ENCODE measurements at places on chromosomes 11 and 22. TPM values are rescaled to one million over a fixed set of nuclear protein-coding genes. Genes with fewer than 3 reads are reported as not detected.
A peak's percentile ranks its signal among the peaks of the same experiment; 100 is the strongest.

- DNase-seq = no peak
Measured at GRCh38 chr11:117423046-117423575, 95.5 kb downstream of the CEP164 start.

DNA sequence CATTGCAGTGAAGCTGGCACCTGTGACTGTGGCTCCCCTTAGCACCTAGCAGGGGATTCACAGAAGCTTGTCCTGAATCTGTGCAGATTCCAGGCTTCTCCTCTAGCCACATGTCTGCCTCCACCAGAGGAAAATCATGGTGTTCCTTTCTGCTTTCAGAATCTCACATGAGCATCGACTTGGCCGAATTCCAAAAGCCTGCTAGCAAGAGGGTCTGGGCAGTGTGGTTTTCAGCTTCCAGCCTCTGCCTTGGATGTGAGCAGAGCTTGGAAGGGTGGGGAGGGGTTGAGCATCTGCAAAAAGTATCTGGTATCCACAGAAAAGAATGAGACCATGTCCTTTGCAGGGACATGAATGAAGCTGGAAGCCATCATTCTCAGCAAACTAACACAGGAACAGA, 911.1 kb downstream of the TBC1D22A start:
- no peak for DNase-seq

- DNase-seq = no peak
Measured at GRCh38 chr11:65420506-65420905, 2.1 kb upstream of the NEAT1 start.

DNA sequence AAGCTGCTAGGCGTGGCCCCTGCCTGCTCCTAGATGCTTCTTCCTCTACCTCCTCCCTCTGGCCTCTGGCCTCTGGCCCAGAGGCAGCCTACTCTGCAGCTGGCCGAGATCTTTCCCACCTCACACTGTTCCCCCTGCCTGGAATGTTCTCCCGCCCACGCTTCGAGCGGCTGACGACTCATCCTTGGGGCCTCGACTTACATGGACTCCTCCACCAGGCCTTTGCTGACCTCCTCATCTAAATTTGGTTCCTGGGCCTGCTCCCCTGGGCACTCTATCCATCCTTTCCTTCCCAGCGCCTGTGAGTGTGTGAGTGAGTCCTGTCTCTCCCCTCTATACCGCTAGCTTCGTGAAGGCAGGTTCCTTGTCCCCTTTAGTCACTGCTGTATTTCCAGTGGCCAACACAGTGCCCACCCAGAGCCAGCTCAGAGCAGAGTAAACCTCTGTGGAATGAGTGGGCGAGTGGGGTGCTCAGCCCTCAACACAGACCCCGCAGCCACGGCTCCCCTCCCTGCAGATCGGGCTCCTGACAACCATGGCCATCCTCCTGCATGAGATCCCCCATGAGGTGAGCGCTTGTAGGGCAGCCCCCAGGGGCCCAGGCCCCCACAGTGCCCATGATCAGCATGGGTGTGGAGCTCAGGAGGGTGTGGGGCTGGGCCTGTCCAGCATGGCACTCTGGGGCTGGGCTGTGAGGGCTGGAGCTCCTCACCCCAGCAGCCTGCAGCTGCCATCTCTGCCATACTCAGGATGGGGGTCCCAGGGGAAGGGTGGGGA, 5.7 kb downstream of the SLC39A13 start:
- no peak for DNase-seq

DNA sequence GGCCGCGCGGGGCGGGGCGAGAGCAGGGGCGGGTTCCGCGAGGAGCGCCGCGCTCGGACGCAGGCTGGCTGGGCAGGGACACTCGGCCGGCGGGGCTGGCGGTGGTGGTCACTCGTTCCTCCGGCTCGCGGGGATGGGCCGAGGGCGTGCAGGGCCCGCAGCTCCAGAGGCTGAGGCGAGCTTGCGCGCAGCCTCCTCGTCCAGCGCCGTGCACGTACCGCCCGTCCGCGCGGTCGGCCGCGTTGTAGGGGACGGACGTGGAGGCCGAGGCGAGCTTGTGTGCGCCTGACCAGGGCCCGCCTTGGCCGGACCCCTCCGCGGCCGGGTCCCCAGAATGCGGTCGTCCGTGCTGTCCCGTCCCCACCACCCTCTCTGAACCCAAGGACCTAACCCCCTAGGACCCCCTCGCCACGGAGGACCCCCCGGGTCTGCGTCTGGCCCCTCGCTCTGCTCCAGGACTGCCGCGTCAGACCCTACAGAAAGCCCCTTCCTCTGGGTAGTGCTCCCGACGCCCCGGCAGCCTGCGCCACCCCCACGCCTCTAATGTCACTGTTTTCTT, 569 bp upstream of the YPEL1 start:
- peak; percentile 27 for DNase-seq

ANO9 gene
- total RNA-seq = 121 TPM

CARD16 gene
- 35.9 TPM for total RNA-seq

CBLIF gene
- total RNA-seq = 0.48 TPM
